Anterior cingulate cortex (tissue), 58 donors: ENCODE measurements at places on chromosomes 1 and 21.
A peak's percentile ranks its signal among the peaks of the same experiment; 100 is the strongest.

GRCh38 chr1:19439464-19440171 is 45.7 kb downstream of the CAPZB start:
- DNase-seq: peak; percentile 21

- no peak for DNase-seq
These were observed 444.9 kb upstream of the PKN2 start for GRCh38 chr1:88239205-88239604.

DNA sequence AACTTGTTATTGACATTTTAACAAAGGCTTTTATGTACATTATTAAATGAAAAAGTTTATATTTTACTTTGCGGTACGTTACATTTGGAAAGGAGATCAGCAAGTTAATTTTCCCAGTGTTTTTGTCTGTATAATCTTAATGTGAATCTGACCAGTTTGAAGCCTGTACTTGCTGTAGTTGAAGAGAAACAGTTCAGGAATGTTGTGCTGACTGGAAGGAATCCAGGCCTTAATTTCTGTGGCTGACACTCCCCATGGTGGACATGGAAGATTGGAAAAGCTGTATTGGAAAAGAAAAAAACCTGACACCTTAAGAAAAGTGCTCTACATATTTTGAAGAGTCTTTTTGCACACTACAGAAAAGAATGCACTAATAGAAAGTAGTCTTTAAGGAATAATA is 15.5 kb downstream of the LEPR start:
- DNase-seq: no peak

GRCh38 chr1:112444269-112444668 is 48.3 kb downstream of the CTTNBP2NL start:
- DNase-seq: no peak

- DNase-seq: no peak
These were observed 86.6 kb downstream of the PTBP2 start for GRCh38 chr1:96808191-96808590.

- peak; percentile 22 for DNase-seq
These were observed 4.8 kb downstream of the ATP1A1 start for GRCh38 chr1:116377541-116378529.

DNA sequence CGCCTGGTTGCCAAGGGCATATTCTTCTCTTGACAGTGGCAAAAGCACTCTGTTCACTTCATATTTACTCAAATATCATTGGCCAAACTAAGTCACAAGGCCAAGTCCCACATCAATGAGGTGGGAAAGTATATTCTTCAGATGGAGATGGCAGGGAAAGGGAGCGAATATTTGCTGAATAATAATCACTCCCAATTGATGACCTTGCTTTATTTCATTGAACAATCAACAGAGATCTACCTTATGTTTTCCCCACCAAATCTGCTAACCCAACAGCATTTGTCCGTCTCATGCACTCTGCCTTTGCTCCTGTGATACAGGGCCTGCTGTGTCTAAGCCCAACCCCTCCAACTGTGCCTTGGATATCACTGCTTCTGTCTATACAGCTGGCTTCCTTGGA is 45.2 kb upstream of the PCP4 start:
- no peak for DNase-seq
